Inflammatory macrophage (primary cell): ENCODE measurements at places on chromosomes 16 and 17.

DNA sequence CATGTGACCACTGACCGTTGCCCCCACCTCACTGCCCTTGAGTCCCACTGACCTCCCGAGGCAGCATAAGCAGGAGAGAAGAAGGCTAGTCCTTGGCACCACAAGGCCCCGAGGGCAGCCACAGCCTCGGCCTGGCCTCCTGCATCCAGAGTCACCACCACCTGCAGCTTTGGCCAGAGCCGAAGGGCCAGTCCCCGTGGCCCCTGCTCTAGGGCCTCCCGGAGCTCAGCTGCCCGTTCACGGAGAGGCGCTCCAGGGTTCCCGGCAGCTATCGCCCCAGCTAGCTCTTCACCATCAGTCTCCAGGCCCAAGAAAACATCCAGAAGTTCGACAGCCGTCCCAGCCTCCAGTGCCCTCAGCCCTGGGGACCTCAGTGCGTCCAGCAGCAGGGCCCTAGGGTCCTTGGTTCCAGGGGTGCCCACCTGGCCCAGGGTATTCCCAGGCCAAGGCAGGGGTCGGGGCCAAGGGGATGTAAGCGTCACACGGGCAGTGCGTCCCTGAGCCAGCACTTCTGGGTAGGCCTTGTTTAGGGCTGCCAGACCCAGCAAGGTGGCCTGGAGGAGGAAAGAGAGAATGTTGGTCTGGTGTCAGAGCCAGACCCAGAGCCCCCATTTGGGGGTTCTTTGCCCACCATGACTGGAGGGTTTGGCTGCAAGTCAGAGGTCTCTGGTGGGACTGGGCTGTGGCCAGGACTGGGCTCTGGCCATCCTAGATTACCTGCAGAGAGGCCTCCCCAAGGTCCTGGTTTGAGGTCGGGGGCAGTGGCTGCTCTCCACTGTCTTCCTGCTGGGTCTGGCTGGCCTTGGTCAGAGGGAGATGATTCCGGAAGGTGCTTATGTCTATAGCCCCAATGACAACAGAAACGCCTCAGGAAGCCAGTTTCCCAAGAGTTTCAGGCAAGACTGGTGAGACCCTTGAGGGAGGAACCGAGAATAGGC, 1.8 kb downstream of the GHDC start:
- DNase-seq: no peak

- DNase-seq: no peak
Observed at GRCh38 chr17:49157784-49158183, 25.2 kb downstream of the B4GALNT2 start.

GRCh38 chr16:8655184-8655717, 19.2 kb upstream of the ABAT start:
- peak; percentile 71 for DNase-seq

- DNase-seq: no peak
Observed at GRCh38 chr17:46818316-46818928, at the start of gene WNT3. WNT3 (minus strand) TSS chr17:46818692; CDS start chr17:46818597, 95 bp downstream.

- DNase-seq: no peak
Observed at GRCh38 chr17:56707312-56708219, 114.1 kb downstream of the NOG start.

- peak; percentile 55 for DNase-seq
Observed at GRCh38 chr16:68517606-68518166, 21.4 kb upstream of the ZFP90 start.
